Activated CD8-positive, alpha-beta T cell treated with anti-CD3 and anti-CD28 coated beads for 36 hours (primary cell): ENCODE measurements at places on chromosomes 12 and 14. TPM values are rescaled to one million over a fixed set of nuclear protein-coding genes. Genes with fewer than 3 reads are reported as not detected.
A peak's percentile ranks its signal among the peaks of the same experiment; 100 is the strongest.

DNA sequence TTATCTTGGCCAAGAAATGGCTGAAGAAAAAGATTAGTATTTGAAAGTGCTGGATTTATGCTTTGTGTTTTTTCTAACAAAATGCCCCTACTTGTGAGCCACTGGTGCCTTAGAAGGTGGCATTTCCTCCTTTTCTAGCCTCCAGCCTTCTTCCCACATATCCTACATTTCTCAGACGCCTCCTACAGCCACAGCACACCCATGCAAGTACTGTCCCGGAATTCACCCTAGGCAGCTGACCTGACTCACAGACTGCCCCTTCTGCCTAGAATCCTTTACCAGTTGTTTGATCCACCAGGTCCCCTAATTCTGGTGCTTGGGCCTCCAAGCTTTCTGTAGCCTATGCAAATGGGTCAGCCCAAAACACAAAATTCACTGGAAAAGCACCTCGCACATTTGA lies 166.0 kb downstream of the FOXN3 start:
- H3K27me3 ChIP-seq, result no peaks in the 10 kb centered on the region
- no peak for DNase-seq
- peak overlapping the region; percentile 22 for H3K27ac ChIP-seq
- no peak overlapping the region for H3K4me3 ChIP-seq

DNA sequence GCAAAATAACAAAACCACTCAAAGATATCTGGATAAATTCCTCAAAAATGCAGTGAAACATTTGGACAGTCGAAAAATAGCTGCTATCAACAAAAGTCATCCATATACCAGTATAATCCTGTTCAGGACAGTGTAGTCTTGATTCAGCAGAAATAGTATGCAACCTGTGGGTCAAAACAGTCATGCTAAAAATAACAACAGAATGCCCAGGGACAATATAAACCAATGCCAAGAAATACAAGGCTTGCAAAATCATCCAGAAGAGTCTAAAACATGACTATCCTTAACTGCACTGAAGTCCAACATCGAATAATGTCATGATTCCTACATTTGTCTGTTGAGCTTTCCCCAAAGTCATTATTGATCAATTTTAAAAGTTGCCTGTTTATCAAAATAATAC lies 425.9 kb downstream of the FSCB start:
- H3K27ac ChIP-seq, result no peak overlapping the region
- no peaks in the 10 kb centered on the region for H3K36me3 ChIP-seq
- no peaks in the 10 kb centered on the region for H3K27me3 ChIP-seq
- no peak overlapping the region for H3K4me3 ChIP-seq
- no peaks in the 10 kb centered on the region for H3K4me1 ChIP-seq

DNA sequence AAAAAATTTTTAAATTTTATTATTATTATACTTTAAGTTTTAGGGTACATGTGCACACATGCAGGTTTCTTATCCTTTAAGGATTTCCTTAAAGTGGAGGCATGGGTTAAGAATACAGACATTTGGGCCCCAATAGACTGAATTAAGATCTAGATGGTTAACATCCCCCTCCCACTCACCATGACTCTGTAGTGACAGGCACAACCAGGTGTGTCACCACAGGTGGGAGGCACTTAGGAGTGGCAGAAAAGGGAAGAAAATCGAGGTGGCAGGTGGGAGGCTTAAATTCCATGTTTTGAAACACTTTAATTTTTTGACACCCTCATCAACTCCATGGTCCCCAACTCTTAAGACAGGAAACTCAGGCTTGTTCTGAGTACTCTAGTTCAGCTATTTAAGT lies 37.6 kb upstream of the GRIP1 start:
- DNase-seq, result peak; percentile 25
- peaks cover 2% of the 10 kb centered on the region for H3K36me3 ChIP-seq
- H3K27me3 ChIP-seq, result no peaks in the 10 kb centered on the region
- no peak overlapping the region for H3K4me3 ChIP-seq

DNA sequence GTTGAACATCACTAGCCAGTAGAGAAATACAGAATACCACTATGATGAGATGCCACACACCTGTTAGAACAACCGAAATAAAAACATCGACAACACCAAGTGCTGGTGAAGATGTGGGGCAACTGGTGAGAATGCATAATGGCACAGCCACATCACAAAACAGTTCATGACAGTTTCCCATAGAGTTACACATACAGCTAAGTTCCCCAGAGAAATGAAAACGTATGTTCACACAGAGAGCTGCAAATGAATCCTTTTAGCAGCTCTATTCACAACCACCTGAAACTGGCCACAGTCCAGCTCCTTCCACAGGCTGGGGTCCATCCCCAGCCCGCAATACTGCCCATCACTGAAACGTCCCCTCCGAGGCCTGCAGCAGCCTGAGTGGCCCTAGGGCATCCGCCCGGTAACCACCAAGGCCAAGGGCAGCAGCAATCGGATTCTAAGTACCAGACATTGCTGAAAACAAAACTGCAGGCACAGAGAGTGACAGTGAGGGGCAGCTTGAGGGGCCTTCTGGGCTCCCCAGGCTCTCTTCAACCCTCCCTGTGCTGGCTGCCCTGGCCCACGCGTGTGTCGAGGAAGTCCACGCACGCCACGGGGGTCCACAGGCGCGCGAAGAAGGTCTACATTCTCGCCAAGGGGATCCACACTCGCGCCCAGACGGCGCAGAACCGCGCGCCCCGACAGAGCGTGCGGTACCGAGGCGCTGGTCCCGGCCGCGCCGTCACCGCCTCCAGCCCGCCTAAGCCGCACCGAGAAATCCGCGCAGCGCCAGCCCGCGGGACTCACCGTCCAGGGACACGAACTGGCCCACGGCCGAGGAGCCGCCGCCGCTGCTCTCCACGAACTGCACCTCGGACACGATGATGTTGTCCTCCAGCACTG lies 903 bp downstream of the BRF1 start:
- H3K4me3 ChIP-seq, result peak overlapping the region; percentile 85
- peak; percentile 33 for DNase-seq
- H3K27ac ChIP-seq, result peak overlapping the region; percentile 82
- peaks cover 8% of the 10 kb centered on the region for H3K36me3 ChIP-seq
- peaks cover 23% of the 10 kb centered on the region for H3K4me1 ChIP-seq

DNA sequence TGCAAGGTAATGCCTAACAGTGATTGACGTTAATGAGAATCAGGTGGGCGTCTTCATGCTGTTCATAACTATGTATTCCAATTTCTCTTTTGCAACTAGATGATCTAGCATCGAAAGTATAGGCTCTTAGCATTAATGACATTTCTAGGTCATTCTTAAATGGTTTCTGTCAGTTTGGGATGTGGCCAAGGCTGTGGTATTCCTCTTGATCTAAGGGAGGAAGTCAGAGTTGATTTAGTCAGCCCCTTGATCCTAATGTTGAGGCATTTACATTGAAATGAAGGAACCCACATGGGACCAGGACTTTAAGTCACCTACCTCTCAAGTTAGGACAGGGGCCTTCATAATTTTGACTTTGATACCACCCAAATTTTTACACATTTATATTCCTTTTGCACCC lies 448.1 kb downstream of the NPAS3 start:
- H3K4me3 ChIP-seq, result no peak overlapping the region
- H3K27ac ChIP-seq, result no peak overlapping the region
- no peak for DNase-seq
- H3K36me3 ChIP-seq, result no peaks in the 10 kb centered on the region
- H3K4me1 ChIP-seq, result no peaks in the 10 kb centered on the region

DNA sequence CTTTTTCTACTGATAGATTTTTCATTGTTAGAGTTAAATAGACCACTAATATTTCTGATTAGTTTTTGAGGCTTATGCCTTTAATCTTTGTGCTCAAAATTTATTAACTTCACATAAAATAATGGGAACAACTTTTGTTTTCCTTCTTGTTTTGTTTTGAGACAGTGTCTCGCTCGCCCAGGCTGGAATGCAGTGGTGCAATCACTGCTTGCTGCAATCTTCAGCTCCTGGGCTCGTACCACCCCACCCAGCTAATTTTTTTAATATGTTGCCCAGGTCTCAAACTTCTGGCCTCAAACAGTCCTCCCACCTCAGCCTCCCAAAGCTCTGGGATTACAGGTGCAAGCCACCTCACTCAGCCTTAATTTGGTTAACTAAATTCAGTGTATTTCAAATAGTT lies 16.8 kb downstream of the SCFD1 start:
- H3K36me3 ChIP-seq, result peaks cover 24% of the 10 kb centered on the region
- H3K27ac ChIP-seq, result no peak overlapping the region
- no peaks in the 10 kb centered on the region for H3K4me1 ChIP-seq
- no peaks in the 10 kb centered on the region for H3K27me3 ChIP-seq

- H3K27me3 ChIP-seq, result no peaks in the 10 kb centered on the region
- H3K4me3 ChIP-seq, result no peak overlapping the region
- peaks cover 10% of the 10 kb centered on the region for H3K36me3 ChIP-seq
- H3K4me1 ChIP-seq, result peaks cover 32% of the 10 kb centered on the region
- no peak for DNase-seq
These were observed 12.2 kb downstream of the SCYL2 start for GRCh38 chr12:100279159-100279558.

DNA sequence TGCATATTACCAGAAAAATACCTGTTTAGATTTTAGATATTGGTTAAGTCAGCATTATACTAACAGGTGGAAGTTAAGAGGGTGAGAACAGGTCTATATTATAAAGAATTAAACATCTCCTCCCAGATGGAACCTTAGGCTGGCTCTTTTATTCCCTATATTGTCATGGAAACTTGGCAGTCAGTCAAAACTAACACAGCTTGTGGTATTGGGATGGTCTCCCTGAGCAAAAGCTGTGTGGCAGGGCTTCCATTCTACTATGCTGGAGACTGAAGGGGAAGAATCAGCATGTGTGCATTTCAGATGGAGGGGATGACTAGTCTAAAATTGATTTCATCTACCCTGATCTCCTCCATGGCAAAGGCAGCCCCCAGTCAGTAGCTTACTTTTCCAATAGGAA lies 66.7 kb downstream of the SMOC1 start:
- peaks cover 10% of the 10 kb centered on the region for H3K27me3 ChIP-seq
- DNase-seq, result no peak
- no peaks in the 10 kb centered on the region for H3K36me3 ChIP-seq
- H3K27ac ChIP-seq, result no peak overlapping the region
- H3K4me1 ChIP-seq, result no peaks in the 10 kb centered on the region

DNA sequence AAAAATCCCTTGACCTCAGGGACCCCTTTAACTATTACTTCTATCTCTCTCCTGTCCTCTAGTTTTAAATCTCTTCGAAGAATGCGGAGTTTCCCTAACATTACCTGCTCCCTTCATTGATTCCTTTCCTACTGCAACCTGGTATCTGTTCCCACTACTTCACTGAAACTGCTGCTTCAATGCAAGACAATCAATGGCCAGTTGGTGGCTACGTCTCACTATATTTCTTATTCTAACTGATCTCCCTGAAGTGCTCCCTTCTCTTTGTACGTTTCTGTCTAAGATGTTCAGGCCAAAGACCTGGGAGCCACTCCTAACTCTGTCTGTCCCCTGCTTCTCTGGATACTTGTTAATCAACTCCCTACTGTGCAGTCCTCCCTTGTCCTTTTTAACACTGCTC lies 10.3 kb upstream of the KCNA1 start:
- H3K27me3 ChIP-seq, result peaks cover 23% of the 10 kb centered on the region
- no peak overlapping the region for H3K4me3 ChIP-seq
- H3K4me1 ChIP-seq, result no peaks in the 10 kb centered on the region
- no peak for DNase-seq

Gene PGAM5
- 69.6 TPM for total RNA-seq

Gene KLRC1
- total RNA-seq, result 5.3 TPM

Gene PLEKHG7
- total RNA-seq, result not detected

Gene C12orf56
- not detected for total RNA-seq

Gene OTX2
- not detected for total RNA-seq

Gene BHLHE41
- total RNA-seq, result not detected

Gene PRIMA1
- not detected for total RNA-seq

Gene NTS
- total RNA-seq, result not detected

Gene VASH1
- total RNA-seq, result 1.7 TPM
